ENCODE measurements at places on chromosomes 11 and 22.

DNA sequence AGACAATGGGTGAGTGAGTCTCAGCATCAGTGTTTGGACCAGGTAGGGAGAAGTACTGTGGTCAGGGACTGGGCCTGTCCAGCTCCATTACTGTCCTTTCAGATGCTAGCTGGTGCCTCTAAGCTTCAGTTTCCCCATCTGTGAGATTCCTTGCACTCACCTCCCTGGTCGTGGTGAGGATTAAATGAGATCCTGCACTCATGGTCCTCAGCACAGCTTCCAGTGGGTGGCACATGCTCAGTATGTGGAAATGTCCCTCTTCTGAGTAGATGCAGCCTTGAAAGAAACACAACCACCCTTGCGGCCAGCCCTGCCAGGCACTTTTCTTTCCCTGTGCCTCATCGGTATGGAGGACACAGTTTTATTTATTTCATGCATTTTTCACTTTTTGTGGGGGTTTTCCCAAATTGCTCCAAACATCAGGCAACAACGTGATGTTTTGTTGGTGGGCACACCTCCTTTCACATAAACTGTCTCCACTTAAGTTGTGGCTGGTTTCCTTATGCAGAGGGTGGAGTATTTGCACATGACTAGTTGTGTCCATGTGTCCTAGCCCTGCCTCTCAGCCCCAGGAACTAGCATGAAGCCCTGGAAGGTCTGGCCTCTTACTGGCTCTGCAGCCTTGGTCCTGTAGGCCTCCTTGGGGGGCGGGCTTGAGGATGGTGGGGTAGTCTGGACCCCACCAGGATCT is 1.1 kb downstream of the LZTR1 start:
- no peak for DNase-seq

DNA sequence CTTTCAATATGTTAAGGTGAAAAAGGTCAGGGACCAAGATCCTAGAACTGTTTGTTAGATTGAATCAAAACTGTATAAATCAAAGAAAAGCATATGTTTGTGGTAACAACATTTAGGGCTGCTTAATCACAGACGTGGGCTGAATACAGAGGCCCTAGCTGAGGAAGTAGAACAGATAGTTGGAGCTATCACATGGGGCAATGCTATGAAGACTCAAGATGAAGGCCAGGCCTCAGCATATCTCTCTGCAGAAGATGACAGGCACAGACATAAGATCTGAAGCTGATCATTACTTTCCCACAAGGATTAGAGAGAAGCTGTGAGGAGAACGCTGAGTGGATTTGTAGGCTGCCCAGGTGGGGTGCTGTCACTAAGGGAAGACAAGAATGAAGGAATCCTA is 158.6 kb upstream of the CARD18 start:
- no peak for DNase-seq

DNA sequence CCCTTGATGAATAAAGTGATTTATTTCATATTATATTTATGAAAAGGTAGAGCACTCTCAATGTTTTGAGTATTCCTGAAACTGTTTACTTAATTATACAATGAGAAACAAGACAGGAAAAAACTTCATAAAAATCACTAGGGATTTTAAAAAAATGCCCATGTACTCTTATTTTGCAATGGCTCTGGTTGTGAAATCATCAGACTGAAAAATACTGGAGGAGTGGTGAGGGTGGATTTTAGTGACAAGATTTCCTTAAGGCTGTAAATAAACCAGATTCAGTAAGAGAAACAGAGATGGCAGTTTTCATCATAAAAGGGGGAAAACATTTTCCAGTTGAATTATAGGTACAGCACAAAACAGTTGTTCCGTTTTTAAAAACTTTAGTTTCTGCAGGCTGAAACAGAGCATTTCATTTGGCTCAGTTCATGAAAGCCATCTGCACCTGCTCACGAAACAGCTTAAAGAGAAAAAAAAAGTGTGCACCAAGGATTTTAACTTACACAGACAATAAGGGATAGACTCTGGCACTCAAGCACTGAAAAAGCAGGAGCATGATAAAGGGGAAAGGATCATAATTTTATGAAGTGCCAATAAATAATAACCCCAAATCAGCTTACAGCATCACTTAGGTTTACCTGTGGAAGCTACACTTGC is 100.7 kb downstream of the MAML2 start:
- DNase-seq = no peak

GRCh38 chr11:116217006-116217405 is 555.8 kb downstream of the BUD13 start:
- DNase-seq = no peak

GRCh38 chr22:48423481-48423911 is 1404.2 kb downstream of the BRD1 start:
- DNase-seq = no peak

DNA sequence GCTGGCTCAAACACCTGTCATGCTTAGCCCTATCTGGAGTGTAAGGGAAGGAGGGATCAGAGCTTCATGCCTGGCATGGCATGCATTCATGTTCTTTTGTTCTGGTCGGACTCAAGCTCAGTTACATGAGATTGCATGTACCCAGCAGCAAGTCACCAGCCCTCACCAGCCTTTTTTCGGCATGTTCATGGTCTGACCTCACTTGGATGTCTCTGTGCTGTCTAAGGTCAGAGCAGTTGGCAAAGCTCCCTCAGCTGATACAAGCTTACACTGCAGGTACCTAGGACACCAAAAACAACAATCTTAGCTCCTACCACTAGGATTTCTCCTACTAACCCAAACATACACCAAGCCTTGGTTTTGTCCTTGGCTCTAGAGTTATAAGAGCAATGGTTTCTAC is 152.6 kb downstream of the BARX2 start:
- no peak for DNase-seq

GRCh38 chr22:41931701-41932269 is 5.2 kb upstream of the TNFRSF13C start:
- DNase-seq = no peak
